ENCODE measurements at places on chromosomes 12 and 14. TPM values are rescaled to one million over a fixed set of nuclear protein-coding genes. Genes with fewer than 3 reads are reported as not detected.

The IL22 gene
- total RNA-seq = not detected

The TSHR gene
- not detected for total RNA-seq

The FAM181A gene
- not detected for total RNA-seq

The AQP2 gene
- not detected for total RNA-seq

The CRACR2A gene
- 33.6 TPM for total RNA-seq

The CISTR gene
- not detected for total RNA-seq

The MIP gene
- total RNA-seq = not detected

The NOVA1 gene
- total RNA-seq = 16.8 TPM

The TDRD9 gene
- 0.85 TPM for total RNA-seq

The IL23A gene
- total RNA-seq = 0.97 TPM

The CLEC2A gene
- total RNA-seq = not detected

The GPRC5D gene
- total RNA-seq = not detected

The LTB4R gene
- 19.5 TPM for total RNA-seq

The SLC17A8 gene
- not detected for total RNA-seq

The CDKN3 gene
- total RNA-seq = 1.3 TPM

The TOX4 gene
- total RNA-seq = 19.4 TPM

The COCH gene
- 1.8 TPM for total RNA-seq

The OTX2 gene
- total RNA-seq = not detected

The ACVRL1 gene
- 146 TPM for total RNA-seq

The ARHGDIB gene
- 28.4 TPM for total RNA-seq

The HOXC10 gene
- total RNA-seq = 12.4 TPM

The TMPO gene
- 256 TPM for total RNA-seq

The CLEC6A gene
- not detected for total RNA-seq

The SPIC gene
- not detected for total RNA-seq

The PLA2G1B gene
- total RNA-seq = not detected

The EEF1AKMT3 gene
- total RNA-seq = 2.3 TPM

The ZCRB1 gene
- total RNA-seq = 19.8 TPM

The MYF5 gene
- total RNA-seq = not detected

The PRB2 gene
- not detected for total RNA-seq

The PZP gene
- 0.79 TPM for total RNA-seq

The TIGAR gene
- 10.6 TPM for total RNA-seq

The HPD gene
- 1.9 TPM for total RNA-seq

The ERBB3 gene
- total RNA-seq = 29.0 TPM

The PLD4 gene
- 1.3 TPM for total RNA-seq

The DCN gene
- 4,675 TPM for total RNA-seq

The FAM222A gene
- not detected for total RNA-seq

The C12orf54 gene
- total RNA-seq = not detected

The LRR1 gene
- total RNA-seq = 3.5 TPM

The P2RX2 gene
- total RNA-seq = not detected

The MAP3K9 gene
- total RNA-seq = 0.51 TPM

The CACNA2D4 gene
- total RNA-seq = not detected

The GPR162 gene
- 4.5 TPM for total RNA-seq

The SSTR1 gene
- 2.7 TPM for total RNA-seq

The ASB2 gene
- total RNA-seq = 11.8 TPM

The LDHB gene
- 204 TPM for total RNA-seq

The LPAR5 gene
- not detected for total RNA-seq

The TMEM52B gene
- total RNA-seq = not detected

The ACRBP gene
- 1.6 TPM for total RNA-seq

The ERH gene
- 132 TPM for total RNA-seq

The AQP5 gene
- total RNA-seq = not detected

Data from uterus (tissue), 4 donors.